Fibroblast of mammary gland (primary cell): ENCODE measurements at places on chromosomes 12 and 14.
A peak's percentile ranks its signal among the peaks of the same experiment; 100 is the strongest.

- peak; percentile 100 for DNase-seq
Observed at GRCh38 chr12:110109037-110109836, 14.9 kb upstream of the IFT81 start.

GRCh38 chr12:57807285-57807684 is 11.2 kb downstream of the AVIL start:
- DNase-seq: no peak

DNA sequence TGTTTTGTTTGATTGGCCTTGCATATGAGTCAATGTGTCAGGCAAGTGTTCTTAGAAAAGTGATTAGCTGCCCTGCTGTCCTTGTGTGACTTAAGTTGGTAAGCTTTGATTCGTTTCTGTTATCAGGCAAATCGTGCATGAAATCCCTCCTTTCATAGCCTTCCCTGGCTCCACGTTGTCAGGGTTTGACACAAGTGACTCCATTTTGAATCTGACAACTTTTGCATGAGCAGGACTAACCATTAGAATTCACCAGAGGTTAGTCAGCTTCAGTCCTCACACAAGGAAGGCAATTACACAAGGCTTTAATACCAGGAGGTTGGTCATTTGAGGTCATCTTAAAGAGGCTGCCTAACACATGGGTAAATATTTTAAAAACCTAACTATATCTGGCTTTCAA is 68.2 kb downstream of the GPATCH2L start:
- no peak for DNase-seq

DNA sequence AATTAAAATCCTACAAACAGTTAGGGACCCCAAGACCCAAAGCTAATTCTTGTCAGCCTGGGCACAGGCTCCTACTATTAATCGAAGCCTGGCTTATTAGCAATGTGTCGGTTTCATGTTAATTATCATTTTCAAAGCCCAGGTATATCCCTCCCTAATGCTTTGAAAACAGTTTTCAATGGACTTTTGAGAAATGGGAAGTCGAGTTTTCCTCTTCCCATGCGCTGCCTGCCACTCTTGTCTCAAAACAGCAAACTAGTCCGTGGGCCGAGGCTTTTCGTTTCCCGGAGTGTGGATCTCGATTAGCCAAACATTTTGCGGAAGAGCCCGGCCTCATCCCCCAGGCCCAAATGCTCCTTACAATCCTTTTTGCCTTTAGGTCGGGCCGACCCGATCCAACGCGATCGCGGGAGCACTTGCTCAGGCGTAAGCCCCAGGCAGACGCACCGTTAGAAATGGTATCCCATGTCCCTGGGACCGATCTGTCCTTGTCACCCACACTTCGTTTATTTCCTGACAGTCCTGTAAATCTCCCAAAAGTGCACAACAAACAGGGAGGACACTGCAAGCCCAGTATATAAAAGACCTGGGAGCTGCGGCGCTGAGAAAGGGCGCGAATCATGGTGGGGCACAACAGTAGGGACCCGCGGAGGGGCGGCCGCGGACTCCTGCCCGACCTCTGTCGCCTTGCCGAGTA is 1.5 kb downstream of the SIX6 start:
- DNase-seq: no peak

GRCh38 chr12:113016796-113017195 is 38.5 kb downstream of the OAS2 start:
- DNase-seq: no peak

- DNase-seq: peak; percentile 99
Observed at GRCh38 chr12:89768586-89769482, 60.2 kb upstream of the ATP2B1 start.

- DNase-seq: peak; percentile 67
Observed at GRCh38 chr12:13661005-13661887, 320.2 kb downstream of the GRIN2B start.

DNA sequence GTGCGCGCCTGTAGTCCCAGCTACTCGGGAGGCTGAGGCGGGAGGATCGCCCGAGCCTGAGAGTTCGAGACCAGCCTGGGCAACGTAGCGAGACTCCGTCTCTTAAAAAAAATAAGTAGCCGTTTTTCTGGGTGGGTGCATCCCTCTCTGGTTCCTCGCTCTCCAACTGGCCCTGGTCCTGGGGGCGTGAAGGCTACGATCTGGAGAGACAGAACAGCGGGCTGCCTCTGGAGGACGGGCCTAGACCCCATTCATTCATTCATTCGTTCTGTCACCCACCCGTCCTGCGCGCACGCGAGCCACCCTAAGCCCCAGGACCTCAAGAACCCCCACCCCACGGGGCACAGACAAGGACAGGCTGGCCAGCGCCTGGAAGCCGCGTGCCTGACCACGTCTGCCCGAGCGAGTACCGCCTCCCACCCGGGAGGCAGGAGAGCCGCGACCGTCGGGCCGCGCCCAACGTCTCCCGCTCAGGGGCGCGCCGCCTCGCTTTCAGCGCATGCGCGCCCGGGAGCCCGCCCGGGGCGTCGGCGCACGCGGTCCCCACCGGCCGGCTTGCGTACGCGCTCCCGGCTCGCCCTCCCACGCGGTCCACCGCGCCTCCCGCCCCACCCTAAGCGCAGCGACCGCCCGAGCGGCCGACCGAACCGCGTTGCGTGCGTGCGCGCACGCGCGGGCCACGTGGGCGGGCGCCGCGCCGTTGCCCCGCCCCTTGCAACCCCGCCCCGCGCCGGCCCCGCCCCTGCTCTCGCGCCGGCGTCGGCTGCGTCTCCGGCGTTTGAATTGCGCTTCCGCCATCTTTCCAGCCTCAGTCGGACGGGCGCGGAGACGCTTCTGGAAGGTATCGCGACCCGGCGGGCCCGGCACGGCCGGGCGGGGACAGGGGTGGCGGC is at the start of gene RAN:
Gene RAN, plus strand, starts transcription at position 781 of the 893 bp plus-strand sequence. CDS start 528 bp downstream, outside the sequence.
- DNase-seq: peak; percentile 91

DNA sequence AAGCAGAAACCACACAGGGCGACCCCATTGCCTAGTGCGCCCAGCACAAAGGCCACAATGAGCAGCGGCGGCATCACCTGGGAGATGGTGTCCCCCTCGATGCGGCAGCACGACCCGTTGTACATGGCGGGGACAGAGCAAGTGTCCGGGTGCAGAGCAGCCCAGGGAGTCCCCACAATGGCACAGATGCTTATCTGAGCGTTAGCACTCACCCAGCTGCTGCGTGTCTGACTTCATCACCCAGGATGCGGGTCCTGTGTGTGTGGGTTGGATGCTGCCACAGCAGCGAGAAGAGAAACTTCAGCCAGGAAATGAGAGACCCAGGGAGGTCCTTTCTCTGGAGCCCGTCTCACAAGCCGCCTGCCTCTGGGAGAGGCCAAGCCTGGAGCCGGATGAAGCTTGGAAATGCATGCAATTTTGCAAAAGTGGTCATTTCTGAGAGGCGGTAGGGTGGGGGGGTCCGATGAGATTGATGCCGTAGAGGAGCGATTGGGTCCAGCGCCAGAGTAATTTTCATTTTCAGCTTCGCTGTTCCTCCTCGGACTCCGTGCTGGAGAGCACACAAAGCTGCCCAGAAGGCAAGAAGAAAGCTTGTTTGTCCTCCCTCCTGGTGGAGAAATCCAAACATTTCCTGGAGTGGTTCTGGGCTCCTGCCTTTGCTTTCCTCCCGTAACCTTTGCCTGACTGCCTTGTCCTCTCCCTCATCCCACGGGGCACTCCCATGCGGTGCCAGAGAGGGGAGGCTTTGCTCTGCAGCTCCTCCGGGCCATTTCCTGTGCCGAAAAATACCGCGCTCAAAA is at the start of gene HCAR1:
Gene HCAR1, minus strand, starts transcription at position 630 of the 800 bp plus-strand sequence. Its CDS starts 505 bp downstream, at position 125.
- DNase-seq: peak; percentile 40

- DNase-seq: no peak
Observed at GRCh38 chr12:29944269-29945000, 160.7 kb upstream of the TMTC1 start.

DNA sequence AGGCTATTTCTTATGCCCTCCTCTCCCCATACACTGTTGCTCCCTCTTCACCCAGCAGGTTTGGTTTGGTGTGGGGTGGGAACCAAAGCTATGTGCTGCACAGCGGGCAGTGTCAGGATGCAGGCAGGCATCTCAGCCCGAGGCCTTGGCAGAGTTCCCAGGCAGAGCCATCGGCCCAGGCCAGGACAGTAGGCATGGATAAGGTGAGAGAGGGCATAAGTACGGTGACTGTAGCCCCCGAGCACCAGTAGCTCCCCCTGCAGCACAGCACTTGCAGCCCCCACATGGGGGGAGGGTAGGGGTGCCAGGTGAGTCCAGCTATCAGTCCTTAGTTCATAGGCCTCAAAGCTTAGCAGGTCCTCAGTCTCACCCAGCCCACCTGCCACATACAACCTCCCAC is 7.2 kb downstream of the KLHL33 start:
- DNase-seq: no peak

- peak; percentile 35 for DNase-seq
Observed at GRCh38 chr14:52363041-52363704, 49.1 kb downstream of the PTGER2 start.

GRCh38 chr14:20413744-20414082 is 412 bp upstream of the TEP1 start:
- DNase-seq: no peak

DNA sequence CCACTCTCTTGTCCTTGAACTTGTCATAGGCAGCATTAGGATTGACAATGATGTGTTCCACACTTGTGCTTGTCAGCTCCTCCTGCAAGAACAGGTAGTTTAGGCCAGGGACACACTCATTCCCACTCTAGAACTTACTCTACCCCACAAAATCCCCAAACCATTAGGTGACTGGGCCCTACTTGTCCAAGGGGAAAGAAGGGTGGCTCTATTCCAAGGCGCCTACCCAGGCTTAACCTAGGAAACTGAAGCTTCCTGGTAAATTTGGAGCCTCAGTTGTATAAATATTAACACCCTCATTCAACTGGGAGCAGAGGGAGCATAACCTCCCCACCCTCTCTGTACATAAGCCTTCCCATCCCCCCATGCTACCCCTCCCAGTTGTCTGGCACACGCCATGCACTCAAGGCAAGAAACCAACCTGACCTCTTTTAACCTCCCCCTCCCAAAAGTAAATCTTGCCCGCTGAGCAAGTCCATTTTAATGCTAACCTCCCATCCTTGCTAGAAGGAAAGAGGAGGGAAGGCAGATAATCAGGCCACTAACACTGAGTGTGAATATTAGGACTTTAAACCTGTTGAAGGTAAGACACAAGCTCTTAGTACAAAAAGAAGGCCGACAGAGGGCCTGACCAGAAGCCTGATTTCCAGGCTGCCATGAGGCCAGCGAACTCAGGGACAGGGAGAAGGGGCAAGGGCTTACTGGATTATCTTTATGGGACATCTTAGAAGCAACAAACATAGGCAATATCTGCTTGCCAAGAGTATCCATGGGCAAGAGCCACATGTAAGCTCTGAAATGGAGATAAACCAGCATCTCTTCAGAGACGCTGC is 11.0 kb downstream of the DCTN2 start:
- DNase-seq: no peak

DNA sequence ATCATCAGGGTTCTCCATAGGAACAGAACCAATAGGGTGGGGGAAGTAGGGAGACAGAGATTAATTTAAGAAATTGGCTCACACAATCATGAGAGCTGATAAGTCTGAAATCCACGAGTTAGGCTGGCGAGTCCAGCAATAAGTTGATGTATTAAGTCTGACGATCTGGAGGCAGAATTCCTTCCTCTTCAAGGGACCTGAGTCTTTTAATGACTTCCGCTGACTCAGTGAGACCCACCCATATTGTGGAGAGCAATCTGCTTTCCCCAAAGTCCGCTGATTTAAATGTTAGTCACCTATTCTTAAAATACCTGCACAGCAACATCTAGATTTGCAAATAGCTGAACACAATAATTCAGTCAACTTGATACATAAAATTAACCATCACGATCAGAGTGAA is 97.8 kb downstream of the SPTSSA start:
- DNase-seq: no peak

- no peak for DNase-seq
Observed at GRCh38 chr14:87687420-87687819, 305.6 kb downstream of the GALC start.

GRCh38 chr12:113269257-113269943 is 48.1 kb downstream of the TPCN1 start:
- DNase-seq: no peak

- DNase-seq: no peak
Observed at GRCh38 chr12:111428728-111429175, 23.0 kb downstream of the SH2B3 start.

DNA sequence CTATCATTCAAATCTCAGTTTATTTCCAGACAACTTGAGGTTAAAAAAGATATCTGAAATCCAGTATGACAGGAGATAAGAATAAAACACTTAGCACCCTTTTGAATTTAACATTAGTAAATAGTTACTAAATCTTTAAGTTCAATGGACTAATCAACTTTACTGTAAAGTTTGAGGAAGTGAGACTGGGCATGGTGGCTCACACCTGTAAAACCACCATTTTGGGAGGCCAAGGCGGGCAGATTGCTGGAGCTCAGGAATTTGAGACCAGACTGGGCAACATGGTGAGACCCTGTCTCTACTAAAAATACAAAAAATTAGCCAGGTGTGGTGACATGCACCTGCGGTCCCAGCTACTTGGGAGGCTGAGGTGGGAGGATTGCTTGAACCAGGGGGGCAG is 40.3 kb upstream of the CERS5 start:
- no peak for DNase-seq

DNA sequence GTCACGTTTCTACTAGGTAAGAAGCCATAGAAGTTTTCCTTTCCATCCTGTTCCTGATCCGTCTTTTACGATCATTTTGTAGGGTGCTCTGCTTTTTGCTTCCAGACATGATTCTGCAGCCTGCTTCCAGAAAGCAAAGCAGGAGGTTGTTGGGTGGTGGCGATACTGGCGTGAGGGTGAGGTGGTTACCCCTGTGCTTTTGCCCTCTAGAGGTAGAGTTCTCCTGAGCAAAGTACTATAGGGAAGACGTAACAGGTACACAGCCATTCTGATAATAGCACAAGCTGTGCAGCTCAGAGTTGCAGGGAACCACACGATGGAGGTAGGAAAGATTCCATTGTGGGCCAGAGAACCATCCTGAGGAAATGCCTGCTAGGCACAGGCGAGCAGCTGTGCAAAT is 186.0 kb downstream of the PAH start:
- no peak for DNase-seq

DNA sequence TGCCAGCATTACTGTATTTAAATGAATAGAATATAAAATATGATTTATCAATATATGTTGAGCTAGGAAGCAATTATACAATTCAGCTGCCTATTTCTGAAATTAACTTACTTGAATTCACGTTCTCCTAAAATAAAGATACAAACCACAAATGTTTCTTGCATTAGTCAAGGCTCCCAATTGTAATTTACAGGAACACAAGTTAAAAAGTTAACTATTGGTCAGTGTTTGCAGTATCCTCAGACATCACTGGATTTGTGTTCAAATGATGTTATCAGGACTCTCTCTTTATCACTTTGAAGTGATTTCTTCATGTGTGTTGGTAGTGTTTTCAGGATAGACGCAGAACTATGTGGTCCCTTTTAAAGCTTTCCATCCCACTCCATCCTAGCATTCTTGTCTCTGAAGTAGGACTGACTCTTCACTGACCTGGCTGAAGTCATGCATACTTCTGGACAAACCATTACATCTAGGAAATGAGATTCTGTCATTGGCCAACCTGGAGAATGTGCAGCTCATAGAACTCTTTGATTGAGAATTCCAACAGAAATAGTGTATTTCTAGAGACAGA is 156.1 kb downstream of the KICS2 start:
- no peak for DNase-seq
